ENCODE measurements at places on chromosomes 5 and 9. TPM values are rescaled to one million over a fixed set of nuclear protein-coding genes. Genes with fewer than 3 reads are reported as not detected.

- no peak for DNase-seq
These were observed 13.2 kb upstream of the GLRA1 start for GRCh38 chr5:151937851-151938250.

DNA sequence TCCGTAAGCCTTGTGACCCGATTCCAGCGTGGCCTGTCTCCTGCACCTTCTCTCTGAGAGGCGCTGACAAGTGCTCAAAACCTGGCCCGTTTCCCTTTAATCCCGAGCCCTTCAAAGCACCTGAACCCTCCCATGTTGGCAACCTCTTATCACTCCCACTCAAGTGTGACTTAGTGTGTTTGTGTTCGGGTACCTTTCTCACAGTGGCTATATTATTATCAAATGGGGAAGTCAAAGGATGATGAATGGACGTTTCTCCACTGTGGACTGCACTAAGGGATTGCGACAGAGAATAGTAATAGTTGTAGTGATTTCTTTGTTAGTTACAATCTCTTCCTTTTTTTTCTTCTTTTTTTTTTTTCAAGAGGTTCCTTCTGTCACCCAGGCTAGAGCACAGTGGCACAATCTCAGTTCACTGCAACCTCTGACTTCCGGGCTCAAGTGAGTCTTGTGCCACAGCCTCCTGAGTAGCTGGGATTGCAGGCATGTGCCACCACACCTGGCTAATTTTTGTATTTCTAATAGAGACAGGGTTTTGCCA lies 65.4 kb upstream of the TNFSF8 start:
- DNase-seq, result no peak

- DNase-seq, result no peak
These were observed 178.3 kb downstream of the AP3B1 start for GRCh38 chr5:78116167-78116566.

The WDR38 gene
- not detected for total RNA-seq

The SNAPC3 gene
- total RNA-seq, result 13.7 TPM

The ARL15 gene
- total RNA-seq, result 0.33 TPM

DNA sequence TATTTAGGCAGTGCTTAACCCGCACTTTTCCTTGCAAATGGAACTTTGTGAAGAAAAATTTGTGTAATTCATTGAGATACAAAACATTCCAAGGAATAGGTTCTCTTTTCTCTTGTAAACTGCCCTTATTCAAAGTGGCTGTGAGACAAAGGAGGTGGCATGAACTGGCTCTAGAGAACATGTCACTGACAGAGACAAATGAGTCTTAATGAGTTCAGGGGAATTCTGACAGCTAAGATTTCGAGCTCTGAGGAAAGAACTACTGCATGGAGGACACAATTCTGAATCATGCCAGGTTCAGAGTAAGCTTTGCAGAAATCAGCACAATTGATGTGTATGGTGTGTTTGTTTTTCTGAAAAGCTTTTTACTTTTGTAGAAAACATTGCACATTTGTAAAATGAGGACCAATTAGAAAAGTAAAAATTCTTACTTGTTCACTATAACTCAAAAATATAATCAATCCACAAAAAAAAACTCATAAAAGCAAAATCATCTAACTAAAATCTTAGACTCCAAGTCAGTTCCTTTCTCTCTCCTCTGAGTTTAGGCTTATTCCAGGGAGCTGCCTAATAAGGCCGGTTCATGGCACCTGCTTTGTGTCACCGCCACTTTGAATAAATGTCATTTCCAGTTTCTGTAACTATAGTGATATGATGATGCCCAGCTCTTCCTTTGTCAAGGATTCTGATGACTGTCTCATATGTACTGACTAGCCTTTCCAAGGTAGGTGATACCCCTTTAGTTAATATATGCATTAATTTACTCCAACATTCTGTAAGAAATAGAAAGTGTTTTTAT lies 163.2 kb downstream of the HCN1 start:
- no peak for DNase-seq

DNA sequence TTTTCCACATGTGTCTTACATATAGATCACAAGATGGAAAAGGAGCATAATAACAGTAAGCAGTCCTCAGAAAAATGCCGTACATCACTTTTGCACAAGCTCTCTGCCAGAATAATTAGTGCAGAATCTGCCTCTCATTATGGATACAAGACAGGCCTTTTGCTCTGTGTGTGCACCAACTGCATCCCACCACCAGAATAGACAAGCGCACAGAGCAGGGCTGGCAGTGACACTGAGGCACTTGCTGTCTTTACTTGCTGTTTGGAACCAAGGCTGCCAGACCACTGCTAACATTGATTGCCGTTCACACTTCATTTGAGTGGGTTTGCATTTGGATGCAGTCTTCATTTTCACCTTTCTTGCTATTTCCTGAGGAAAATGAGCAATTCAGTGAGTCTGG lies 741.3 kb downstream of the TLE1 start:
- DNase-seq, result no peak

DNA sequence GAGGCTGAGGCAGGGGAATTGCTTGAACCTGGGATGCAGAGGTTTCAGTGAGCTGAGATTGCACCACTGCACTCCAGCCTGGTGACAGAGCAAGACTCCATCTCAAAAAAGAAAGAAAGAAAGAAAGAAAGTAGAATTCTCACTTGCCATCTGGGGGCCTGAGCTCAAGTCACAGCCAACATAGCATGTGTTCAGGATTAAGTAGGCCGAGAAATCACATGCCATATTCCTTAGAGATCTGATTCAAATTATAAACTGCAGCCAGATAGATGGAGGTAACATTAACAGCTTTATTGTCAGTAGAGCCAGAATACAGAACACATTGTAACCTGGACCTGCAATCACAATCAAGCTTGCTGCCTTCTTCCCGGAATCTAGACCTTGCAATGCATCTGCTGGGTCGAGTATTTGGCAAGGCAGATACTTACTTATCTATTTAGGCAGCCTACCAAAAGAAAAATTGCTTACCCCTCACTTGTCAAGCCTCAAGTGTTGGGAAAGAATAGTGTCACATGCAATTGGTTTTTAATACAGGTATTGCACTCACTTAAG lies 173.7 kb downstream of the CPLANE1 start:
- no peak for DNase-seq

DNA sequence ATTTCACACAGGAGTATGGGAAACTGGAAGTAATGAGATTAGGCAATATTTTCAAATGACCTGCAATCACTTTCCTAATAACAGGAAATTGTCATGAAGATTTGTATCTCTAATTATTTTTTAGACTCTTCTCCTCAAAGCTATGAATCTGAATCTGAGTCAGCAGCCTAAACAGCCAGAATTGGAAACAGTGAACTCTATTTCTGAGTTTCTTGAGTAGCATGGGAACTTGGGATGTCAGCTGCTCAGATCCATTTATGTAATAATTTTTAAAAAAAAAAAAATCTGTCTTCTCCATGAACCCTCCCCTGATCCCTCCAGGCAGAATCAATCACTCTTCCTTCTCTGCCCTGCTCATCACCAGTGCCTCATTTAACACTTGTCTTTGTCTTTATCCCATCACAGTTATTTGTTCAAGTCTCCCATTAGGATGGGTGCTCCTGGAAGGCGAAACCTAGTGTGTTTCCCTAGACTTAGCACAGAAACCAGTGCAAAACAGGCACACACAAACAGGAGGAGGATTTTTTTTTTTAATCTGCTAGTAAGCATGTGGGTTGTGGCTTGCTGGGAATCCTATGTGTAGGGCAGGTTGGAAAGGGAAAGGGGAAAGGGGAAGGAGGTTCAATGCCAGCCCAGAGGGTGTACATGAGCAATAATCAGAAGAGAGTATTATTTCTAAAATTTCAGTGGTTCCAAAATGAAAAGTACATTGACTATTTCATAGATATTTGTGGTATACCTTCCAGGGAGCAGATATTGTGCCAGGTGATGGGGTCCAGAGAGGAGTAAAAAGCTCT lies 186.8 kb downstream of the TTLL11 start:
- no peak for DNase-seq

The RNF183 gene
- total RNA-seq, result 0.92 TPM

The PCDHB14 gene
- not detected for total RNA-seq

GRCh38 chr9:113990975-113991471 lies 87.1 kb downstream of the AMBP start:
- no peak for DNase-seq

Measured in PC-9 (cell line).